Fibroblast of skin of right biceps (primary cell): ENCODE measurements at places on chromosomes 1 and 21.

GRCh38 chr1:213936571-213936970 lies 51.2 kb upstream of the PROX1 start:
- no peak for DNase-seq

DNA sequence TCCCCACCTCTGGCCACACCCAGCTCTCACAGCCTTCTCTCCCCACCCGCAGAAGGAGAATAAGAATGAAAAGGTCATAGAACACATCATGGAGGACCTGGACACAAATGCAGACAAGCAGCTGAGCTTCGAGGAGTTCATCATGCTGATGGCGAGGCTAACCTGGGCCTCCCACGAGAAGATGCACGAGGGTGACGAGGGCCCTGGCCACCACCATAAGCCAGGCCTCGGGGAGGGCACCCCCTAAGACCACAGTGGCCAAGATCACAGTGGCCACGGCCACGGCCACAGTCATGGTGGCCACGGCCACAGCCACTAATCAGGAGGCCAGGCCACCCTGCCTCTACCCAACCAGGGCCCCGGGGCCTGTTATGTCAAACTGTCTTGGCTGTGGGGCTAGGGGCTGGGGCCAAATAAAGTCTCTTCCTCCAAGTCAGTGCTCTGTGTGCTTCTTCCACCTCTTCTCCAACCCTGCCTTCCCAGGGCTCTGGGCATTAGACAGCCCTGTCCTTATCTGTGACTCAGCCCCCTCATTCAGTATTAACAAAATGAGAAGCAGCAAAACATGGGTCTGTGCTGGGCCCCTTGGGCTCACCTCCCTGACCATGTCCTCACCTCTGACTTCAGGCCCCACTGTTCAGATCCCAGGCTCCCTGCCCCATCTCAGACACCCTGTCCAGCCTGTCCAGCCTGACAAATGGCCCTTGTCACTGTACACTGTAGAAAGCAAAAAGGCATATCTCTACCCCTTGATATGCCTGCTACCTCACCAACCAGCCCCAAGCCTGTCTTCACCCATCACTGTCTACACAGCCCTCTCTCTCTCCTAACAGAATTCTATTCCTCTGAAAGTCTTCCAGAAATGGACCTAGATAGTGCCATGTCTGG lies 3.2 kb downstream of the S100A9 start:
- DNase-seq = no peak

DNA sequence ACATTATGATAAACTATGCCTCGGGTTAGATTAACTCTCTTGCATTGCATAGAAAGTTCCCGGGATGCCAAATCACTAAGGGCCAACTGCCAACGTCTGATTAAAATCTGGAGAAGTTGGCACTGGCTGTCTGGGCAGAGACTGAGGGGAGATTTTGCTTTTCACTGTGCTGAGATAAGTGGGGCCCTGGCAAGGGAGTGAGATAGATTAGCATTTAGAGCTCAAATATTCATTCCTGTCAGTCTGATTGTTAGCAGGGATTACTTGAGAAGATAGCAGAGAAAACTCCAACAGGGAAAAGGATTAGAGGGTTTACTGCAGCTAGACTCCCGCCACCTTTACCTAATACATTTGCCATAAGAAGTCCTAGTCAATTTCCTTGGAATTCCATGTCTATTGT lies 714.1 kb upstream of the CHRM3 start:
- no peak for DNase-seq

DNA sequence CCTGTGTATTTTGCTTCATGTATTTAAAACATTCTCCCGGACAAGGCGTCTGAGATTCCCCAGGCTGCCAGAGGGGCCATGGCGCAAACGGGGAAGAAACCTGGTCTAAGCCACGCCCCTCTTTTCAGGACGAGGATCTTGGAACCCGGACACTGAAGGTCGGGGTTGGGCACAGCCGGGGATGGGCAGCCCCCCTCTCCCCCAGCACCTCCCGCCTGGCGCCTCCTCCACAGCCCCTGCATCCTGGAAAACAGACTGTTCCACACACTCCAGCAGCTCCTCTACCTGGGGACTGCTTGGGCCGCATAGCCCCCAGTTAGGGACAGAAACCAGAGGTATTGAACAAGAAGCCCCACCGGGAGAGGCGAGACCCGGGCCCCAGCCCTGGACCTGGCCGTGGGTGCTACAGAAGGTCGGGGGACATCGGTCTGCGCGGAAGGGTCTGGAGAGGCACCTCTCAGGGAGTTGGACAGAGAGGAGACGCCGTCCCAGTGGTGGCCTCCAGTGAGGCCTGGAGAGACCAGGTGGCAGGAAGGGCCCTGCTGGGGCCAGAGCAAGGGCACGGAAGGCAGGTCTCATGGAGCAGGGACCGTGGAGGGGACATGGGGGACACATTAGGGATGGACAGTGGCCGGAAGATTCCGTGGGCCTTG lies 5.4 kb downstream of the TP73 start:
- DNase-seq = no peak

DNA sequence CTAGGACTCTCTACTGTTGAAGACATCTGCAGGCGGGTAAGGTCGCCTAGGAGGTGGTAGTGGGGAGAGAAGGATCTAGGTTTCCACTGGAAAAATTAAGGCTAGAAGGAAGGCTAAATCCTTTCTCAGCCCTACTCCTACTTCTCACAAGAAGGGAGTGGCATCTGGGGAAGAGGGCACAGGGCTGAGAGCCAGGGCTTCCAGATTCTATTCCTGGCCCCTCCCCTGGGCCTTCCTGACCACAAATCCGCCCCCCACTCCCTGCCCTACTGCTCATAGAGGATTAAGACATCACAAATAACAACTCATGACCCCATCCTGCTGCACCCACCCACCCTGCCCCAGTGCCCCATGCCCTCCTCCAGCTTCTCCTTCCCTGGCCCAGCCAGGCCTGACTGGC lies 2.5 kb downstream of the PHLDA3 start:
- no peak for DNase-seq

DNA sequence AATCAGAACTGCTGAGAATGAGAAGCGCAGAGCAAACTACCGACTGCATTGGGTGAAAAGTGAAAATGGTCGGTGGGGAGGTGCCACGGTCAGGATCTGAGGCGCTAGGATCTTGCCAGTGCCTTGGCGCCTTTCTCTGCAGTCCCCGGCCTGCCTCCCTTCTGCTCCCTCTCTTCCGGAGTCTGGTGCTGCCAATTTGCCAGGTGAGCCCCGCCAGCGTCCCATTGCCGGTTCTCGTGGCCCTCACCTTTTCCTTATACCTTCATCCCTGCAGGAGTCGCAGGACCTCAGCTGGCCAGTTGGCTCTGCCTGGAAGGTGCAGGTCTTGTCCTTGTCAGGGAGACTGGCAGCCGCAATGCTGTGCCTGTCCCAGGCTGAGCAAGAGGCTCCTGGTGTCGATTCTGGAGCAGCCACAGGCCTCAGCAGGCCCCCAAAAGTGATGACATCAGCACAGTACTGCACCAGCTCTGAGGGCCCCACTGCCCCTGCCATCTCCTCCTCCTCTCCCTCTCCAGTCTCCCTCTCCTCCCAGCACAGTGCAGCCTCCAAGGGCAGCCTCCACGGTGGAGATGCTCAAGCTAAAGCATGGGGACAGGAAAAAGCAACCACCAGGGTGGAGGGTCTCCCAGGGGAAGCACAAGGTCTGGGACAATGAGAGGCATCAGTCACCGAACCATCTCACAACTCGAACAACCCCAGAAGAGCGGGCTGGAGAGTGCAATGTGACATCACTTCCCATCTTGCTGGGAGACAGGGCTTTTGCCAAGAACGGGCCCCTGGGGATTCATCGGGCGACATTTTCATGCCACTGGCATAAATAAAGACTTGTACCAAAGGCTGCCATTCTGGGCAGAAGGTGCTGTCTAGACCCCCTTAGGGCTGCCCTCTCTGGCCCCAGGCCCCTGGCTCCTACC lies 37.1 kb upstream of the H6PD start:
- DNase-seq = no peak

DNA sequence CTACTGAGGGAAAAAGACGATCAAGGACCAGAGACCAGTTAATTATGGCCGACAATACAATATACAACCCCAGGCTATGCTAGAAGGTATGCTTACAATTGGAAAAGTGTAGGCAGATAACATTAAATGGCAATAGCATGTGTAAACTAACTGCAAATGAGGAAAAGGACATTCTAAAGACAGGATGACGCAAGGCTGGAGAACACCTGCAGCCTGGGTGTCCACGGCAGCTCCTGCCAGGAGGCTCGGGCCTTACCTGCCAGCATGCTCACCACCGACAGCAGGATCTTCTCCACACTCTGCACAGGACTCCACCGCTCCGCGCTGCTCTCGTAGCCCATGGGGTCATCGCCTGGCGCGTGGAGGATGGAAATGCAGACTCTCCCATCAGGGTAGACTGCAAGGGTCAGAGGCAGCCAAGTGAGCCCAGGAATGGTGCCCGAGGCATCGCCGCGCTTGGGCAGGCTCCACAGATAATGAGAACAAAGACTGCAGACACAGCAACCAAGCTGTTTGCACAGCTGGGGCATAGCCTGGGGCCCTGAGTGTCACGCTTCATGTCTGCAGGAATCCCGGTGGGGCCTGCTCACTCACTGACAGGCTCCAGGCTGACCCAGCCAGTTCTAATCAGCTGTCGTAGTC lies 28.2 kb downstream of the UBE2G2 start:
- no peak for DNase-seq

DNA sequence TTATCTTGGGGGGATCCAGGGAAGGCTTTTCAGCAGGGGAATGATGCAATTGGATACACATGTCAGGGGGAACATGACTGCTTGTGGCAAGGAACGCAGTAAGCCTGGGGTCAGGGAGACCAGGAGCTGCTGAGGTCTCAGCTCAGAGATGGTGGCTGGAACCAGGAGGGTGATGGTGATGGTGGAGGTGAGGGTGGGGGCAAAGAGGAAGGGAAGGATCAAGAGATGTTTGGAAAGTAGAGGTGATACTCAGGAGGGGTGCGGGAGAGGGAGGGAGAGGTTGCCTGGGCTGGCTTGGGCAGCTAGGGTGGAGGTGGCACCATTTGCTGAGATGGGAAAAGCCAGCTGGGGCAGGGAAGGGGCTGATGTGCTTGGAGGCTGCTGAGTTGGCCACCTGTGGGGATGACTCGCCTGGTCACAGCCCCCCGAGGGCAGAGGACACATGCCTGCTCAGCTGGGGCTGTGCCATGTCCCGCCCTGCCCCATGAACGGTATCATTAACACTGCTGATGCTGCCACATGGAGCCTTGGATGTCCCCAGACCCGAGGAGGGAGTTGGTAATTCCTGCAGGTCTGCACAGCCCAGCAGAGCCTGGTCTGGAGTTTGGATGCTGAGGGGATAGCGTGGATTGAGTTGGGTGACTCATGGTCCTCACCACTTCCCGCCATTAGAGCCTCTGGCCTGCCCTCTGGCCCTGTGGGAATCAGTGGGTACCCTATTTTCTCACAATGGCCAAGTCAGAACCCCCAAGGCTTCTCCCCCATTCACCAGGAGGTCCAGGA lies 6.3 kb upstream of the PADI1 start:
- DNase-seq = no peak

DNA sequence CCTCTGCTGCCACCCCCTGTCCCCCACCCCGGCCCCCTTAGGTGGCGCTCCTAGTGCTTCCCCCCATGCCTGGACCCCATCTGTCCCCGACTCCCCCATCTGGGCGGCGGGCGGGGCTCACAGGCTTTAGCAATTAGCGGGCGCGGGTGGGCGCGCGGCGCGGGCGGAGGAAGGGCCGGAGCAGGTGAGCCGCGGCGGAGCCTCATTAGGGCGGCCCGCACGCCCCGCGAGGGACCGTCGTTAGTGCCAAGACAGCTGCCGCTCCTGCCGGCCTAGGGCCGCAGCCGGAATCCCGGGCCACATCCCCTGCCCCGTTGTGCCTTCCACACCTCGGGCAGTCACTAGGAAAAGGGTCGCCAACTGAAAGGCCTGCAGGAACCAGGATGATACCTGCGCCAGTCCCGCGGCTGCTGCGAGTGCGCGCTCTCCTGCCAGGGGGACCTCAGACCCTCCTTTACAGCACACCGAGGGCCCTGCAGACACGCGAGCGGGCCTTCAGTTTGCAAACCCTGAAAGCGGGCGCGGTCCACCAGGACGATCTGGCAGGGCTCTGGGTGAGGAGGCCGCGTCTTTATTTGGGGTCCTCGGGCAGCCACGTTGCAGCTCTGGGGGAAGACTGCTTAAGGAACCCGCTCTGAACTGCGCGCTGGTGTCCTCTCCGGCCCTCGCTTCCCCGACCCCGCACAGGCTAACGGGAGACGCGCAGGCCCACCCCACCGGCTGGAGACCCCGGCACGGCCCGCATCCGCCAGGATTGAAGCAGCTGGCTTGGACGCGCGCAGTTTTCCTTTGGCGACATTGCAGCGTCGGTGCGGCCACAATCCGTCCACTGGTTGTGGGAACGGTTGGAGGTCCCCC lies 7.6 kb downstream of the OLIG2 start:
- no peak for DNase-seq

DNA sequence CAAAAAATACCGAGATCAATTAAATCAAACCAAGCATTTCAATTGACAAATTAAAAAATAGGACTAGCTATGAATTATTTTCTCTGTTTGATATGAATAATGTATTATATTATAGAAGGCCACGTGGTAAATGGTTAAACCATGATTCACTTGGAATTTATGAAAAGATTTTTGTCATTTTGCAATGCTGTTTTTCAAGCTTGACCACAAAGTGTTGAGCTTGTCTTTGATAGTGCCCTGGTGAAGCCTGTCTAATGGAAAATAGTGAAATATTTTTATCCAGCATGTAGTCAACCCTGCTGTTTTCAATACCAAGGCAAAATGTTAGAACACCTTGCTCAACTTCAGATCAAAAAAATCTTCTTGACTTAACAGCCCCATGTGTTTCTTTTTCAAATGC lies 288.0 kb upstream of the PRMT6 start:
- peak; percentile 69 for DNase-seq

GRCh38 chr1:150813028-150813707 lies 5.1 kb upstream of the CTSK start:
- DNase-seq = peak; percentile 49

DNA sequence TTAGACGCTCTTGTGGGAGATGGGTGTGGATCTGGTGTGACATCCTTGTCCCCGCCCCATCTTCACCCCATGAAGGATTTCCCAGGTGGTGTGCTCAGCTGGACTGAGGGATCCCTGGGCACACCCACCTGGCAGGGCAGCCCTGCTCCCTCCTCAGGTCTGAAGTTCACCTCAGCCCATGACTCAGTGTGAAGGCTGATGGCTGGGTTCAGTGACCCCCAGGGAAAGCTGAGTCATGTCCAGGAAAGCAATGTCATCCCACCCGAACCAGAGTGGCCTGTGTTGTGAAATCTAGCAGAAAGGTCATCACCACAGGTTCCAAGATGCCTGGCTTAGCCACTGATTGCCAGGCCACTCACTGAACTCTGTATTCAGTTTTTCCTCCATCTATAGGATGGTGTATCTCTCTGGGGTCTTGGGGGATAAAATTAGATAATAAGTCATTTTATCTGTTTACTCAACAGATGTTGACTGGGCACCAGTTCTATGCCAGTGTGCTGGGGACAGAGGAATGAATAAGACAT lies 97.7 kb upstream of the JUN start:
- DNase-seq = peak; percentile 65
